ENCODE measurements at places on chromosomes 2 and 18.

GRCh38 chr2:76427452-76427851, 716.7 kb upstream of the GCFC2 start:
- no peak for DNase-seq

- DNase-seq, result no peak
Measured at GRCh38 chr2:137182071-137182470, 416.7 kb downstream of the THSD7B start.

- no peak for DNase-seq
Measured at GRCh38 chr2:16943279-16943958, 277.8 kb upstream of the CYRIA start.

- no peak for DNase-seq
Measured at GRCh38 chr18:52667463-52668065, 327.6 kb downstream of the DCC start.
